Stimulated activated CD4-positive, alpha-beta T cell treated with anti-CD3 and anti-CD28 coated beads, Interleukin-12 subunit alpha, Interleukin-12 subunit beta, amount 100 ng/mL, for 4 hours (primary cell): ENCODE measurements at places on chromosomes 16 and 17.

DNA sequence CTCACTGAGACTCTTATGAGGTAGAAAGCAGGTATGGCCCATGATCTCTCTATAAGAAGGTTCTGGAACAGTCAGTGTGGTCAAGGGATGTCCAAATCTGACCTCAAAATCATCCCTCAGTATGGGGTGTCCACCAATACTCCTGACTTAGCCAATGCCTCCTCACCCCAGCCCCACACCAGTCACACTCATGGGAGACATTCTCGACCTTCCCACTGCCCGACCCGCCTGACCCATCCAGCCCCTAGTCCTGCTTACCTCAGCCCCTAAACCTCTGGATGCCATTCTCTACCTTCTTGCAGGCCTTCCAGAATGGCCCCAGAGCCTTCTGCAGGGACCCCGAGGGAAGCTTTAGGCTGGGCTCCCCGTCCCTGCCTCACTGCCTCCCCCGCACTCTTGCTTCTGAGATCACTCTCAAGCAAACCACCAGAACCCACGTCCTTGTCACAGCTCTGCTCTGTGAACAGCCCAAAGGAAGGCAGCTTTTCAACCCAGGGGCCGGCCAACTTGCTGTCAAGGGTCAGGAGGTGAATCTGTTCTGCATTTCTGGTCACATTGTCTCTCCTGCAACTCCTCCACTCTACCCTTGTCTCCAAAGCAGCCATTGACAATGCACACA is 44.9 kb upstream of the RBFOX3 start:
- DNase-seq = no peak

DNA sequence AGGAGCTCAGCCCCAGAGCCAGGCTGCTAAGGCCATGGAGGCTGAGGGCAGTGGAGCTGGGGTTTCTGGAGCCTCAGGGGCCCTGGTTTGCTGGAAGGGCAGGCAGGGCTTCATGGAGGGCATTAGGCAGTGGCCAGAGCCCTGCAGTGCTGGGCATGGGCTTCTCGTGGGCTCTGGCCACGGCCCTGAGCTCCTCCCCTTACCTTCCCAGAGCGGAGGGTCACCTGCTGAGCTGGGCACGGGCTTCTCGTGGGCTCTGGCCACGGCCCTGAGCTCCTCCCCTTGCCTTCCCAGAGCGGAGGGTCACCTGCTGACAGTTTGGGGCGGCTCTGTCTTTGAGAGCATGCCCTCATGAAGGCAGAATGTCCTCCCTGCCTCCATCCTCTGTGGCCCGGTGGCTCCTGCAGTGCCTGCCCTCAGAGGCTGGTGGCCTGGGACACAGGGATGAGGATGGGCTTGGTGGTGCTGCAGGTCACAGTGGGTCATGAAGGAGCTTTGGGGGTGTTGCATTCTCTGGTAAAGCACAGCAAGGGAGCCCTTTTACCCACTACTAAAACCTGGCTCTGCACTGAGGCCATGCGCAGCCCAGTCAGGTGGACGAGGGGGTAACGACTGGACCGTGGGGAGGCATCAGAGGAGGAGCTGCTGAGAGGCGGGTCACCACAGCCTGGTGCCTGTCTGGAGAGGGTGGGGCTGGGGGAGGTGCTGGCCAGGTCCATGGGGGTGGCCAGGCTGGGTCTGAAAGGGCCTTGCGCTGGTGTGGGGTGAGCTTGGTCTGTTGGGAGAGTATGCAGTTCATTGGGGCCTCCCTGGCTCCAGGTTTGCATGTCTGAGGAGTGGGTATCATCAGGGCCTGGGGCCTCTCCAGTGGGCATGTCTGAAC is 2.9 kb upstream of the RNPS1 start:
- no peak for DNase-seq

- DNase-seq = no peak
These were observed 1.9 kb upstream of the HOXB5 start for GRCh38 chr17:48595278-48595999.

DNA sequence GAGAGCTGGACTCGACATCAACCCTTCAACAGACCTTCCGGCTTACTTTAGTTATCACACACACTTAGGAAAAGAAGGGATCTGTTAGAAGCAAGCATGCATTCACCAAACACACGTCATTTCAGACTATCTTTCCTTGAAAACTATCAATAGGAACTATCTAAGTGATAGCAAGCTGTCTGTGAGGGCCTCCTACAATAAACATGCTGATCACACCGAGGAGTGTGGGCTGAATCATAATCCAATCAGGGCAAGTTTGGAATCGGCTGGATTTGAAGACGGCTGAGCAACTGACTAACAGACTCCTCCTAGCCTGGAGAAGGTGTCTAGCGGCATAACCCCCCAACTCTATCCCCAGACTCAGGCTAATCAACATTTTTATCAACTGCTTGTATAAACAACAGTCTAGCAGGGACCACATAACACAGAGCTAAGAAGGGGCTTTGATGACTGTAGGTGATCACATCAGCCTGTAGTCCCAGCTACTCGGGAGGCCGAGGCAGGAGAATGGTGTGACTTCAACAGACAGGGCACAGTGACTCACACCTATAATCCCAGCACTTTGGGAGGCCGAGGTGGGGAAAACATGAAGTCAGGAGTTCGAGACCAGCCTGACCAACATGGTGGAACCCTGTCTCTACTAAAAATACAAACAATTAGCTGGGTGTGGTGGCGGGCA is 14.1 kb downstream of the NXN start:
- no peak for DNase-seq

DNA sequence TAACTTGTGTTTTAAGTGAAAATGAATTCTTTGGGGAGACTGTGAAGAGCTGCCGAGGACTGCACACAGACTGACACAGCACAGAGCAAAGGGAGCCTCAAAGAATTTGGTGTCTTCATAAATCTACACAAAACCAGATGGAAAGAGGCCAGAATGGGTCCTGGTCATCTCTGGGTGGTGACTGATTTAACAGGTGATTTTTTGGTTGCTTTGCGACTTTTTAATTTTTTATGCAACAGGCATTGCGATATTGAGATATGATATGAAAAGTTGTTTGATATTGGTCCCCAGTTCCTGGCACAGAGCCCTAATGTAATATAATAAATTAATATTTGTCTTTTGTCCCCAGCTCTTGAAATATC is 12.6 kb upstream of the EIF1 start:
- DNase-seq = no peak

DNA sequence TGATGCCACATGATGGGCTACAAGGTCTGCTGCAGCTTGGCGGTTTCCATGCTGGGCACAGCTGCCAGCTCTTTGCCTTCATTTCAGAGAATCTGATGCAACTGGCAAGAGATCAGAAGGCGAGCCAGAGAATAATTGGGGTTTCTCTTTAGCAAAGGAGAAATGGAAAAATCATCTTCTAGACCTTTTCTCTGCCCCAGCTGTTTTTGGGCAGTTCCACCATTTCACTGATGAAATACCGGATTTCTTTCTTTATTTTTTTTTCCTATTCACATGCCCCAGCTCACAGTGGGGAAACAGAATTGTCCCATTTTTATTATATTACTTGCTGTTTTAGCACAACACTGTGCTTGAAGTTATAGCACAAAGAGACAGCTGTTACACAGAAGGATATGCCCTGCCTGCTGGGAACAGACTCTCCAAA is 439.3 kb upstream of the GOT2 start:
- DNase-seq = no peak

- no peak for DNase-seq
These were observed 269.9 kb downstream of the SHISA9 start for GRCh38 chr16:13171313-13171712.

GRCh38 chr17:20952183-20952582 is 90.6 kb downstream of the USP22 start:
- DNase-seq = no peak

DNA sequence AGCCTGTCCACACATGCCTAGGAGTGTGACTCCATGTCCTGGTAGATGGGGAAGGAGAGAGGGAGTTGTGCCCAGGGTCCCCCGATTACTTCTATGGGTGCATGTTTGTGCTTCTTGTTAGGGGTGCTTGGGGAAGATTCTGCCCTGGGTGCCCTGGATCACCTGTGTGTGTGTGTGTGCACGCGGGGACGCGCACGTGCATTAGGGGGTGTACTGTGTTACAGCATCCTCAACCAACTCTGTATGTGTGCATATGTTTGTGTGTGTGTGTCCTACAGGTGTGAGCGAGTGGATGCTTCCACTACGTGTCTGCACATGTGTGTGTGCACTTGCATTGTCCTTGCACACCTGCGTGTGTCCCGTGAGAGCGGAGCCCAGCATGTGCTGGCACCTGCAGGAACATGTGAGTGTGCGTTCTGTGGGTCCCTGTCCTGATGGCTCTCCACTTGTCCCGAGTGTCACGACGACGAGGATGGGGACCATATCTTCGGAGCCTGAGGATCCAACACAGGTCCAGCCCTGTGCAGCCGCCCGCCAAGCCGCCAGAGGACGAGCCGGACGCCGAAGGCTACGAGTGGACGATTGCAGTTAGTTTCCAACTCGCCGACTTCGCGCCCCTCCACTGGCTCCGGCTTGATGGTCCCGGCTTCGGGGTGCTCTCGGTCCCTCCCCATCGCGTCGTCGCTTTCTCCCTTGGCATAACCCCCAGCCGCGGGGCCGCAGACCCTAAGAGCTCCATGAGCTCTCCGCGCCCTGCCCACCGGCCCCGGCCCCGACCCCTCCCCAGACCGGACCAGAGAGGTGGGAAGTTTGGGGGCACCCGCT is 6.0 kb upstream of the TBC1D3B start:
- DNase-seq = no peak

DNA sequence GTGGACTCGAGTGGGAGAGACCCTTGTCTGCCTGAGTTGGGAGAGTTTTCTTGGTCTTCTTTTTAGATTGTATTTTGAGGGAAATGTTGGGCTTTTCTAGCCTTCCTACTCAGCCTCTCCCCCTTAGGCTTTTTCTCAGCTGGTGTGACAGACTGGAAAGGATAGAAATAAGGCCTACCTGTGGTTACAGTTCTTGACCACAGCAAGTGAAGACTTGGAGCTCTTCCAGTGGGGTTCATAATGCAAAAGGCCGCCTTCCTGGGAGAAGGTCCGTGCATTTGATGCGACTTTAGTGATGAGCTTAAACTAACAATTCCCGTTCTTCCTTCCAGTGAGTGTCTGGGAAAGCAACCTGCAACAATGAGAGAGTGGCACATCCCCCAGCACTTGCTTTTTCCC is 56.8 kb downstream of the B9D1 start:
- no peak for DNase-seq

DNA sequence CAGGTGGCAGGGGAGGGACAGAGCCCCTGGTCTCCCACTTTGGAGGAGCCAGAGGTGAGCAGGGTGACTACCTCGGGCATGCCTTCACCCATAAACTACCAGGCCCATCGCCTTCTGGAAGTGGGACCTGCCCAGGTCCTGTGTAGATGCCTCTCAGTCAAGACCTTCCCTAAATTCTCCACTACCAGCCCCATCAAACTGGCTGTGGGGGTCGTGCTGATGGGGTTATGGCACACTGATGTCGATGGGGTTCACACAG is 5.8 kb upstream of the RAB37 start:
- no peak for DNase-seq

DNA sequence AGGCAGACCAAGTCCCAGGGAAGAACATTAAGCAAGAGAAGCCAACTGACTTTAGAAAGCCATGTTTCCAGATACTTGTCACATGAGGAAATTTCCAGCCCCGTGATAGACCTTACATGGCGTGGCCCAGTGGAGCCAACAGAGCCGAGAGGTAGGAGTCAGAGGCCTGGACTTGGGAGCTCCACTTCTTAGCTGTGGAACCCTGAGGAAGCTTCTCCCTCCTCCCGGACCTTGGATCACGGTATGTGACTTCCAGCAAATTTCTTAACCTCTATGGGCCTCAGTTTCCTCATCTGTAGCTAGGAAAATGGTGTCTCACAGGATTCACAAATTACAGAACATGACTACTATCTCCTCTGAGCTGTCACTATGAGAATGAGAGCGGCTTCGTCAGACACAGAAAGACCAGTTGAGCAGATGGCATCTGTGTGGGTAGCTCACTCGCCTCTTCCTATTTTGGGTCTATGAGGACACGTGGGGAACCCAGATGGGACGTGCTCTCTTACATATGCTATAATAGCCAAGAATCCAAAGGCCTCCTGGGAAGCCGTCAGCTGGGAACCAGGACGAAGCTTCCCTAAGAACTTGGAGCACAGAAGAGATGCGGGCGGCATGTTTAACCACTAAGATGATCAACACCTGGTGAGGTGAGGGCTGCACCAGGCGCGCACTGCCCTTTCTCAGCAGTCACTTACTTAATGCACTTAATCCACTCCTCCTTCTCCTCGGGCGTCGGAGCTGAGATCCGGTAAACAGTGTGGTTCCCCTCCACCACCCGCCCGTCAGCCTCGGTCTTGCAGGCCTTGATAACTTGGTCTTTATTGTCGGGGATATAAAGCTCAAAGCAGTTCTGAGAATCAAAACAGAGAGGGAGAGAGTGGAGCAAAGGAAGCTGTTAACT is 102.3 kb downstream of the CYTH1 start:
- no peak for DNase-seq

DNA sequence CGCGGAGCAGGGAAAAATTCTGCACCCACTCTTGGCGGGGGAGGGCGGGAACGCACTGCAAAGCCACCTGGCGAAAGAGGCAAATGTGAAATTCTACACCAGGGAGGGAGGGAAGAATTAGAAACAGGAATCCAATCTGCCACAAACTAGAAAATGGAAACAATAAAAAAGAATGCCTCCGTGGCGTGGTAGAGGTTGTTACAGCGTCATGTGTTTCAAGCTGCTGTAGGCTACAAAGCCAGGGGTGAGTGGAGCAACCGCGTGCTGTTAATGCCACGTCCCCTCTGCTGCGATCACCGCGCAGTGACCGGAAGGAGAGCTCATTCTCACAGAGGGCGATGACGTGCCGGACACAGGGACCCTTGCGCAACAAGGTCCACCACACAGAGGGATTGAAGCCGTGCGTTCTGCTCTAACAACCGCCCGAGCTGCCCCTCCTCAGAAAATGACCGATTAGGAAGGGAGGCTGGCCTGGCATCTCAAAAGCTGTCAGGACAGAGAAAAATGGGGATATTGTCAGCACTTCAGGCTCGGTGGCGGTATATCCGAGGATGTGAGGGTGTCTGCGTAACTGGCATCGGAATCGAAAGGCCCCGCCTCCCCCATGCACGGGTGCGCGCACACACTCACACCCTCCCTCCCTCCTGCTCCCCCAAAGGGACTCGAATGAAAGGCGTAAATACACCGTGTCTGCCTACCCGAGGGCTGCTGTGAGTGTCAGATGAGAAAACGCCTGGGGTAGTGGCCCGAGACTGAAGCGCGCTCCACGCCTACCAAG is 70.8 kb upstream of the TNRC6C start:
- DNase-seq = peak; percentile 57
